ENCODE measurements at places on chromosomes 3 and 15. TPM values are rescaled to one million over a fixed set of nuclear protein-coding genes. Genes with fewer than 3 reads are reported as not detected.
A peak's percentile ranks its signal among the peaks of the same experiment; 100 is the strongest.

- H3K4me3 ChIP-seq = no peak overlapping the region
- no peaks in the 10 kb centered on the region for H3K36me3 ChIP-seq
- H3K27me3 ChIP-seq = no peaks in the 10 kb centered on the region
- no peaks in the 10 kb centered on the region for H3K4me1 ChIP-seq
These were observed 32.2 kb upstream of the KLHL25 start for GRCh38 chr15:85826756-85827515.

DNA sequence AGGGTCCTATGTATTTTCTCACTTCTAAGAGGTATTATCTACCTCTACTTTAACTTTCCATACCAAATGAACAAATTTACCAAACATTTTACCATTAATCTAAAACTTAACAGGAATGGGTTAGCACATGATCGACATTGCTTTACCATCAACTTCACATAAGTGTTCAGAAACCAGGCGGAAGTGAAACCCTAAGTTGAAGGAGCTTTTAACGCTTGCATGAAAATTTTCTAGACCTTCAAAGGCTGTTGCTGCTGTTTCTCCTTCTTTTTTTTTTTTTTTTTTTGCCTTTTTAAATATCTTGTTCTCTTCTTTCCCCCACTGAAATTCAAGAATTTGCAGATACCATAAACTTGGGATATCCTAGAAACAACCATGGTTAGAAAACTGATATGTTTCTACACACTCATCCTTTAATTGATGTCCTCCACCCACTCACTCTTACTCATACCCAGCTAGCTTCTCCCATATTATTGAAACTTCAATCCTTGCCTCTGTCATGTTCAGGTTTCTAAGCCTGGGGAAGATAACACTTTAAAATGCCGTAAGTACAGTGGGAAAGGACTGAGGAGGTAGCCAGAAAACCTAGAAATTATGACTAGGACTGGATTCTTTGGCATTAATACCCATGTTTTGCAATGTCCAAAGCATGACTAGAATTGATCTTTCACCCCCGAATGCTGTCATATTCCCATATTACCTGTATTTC, 24.7 kb downstream of the MYO5A start:
- no peaks in the 10 kb centered on the region for H3K4me1 ChIP-seq
- no peak overlapping the region for H3K4me3 ChIP-seq
- H3K27ac ChIP-seq = no peak overlapping the region
- no peaks in the 10 kb centered on the region for H3K27me3 ChIP-seq
- DNase-seq = no peak

GOLGA8O gene
- total RNA-seq = 1.7 TPM

GOLGA8T gene
- total RNA-seq = not detected

- peak; percentile 9 for DNase-seq
- peaks cover 3% of the 10 kb centered on the region for H3K36me3 ChIP-seq
- H3K4me1 ChIP-seq = no peaks in the 10 kb centered on the region
- H3K4me3 ChIP-seq = no peak overlapping the region
These were observed 44.1 kb downstream of the SLC41A3 start for GRCh38 chr3:126039870-126040269.

DNA sequence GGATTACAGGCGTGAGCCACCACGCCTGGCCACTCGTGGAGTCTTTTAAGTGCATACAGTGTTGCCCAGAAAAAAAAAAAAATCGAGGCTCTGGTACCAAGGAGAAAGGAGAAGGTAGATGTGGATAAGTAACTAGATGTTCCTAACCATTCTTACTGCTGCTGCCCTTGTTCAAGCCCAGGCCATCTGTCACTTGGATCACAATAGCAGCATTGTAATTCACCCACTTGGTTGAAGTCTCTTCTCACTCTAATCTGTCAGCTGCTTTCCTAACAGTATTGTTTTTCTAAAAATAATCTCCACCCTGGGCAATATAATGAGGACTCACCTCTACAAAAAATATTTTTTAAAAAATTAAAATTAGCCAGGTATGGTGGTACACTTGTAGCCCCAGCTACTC, 58.0 kb upstream of the CRTC3 start:
- DNase-seq = no peak
- no peak overlapping the region for H3K4me3 ChIP-seq
- no peaks in the 10 kb centered on the region for H3K4me1 ChIP-seq
- H3K27ac ChIP-seq = no peak overlapping the region

- DNase-seq = peak; percentile 39
- H3K27me3 ChIP-seq = no peaks in the 10 kb centered on the region
- H3K4me3 ChIP-seq = peak overlapping the region; percentile 69
- peak overlapping the region; percentile 94 for H3K27ac ChIP-seq
- H3K36me3 ChIP-seq = no peaks in the 10 kb centered on the region
- H3K4me1 ChIP-seq = peaks cover 27% of the 10 kb centered on the region
These were observed 36.2 kb downstream of the GAP43 start for GRCh38 chr3:115659253-115660220.

GRCh38 chr15:100981086-100981485, 61.9 kb downstream of the LRRK1 start:
- no peaks in the 10 kb centered on the region for H3K27me3 ChIP-seq
- H3K36me3 ChIP-seq = peaks cover 14% of the 10 kb centered on the region
- no peaks in the 10 kb centered on the region for H3K4me1 ChIP-seq
- H3K4me3 ChIP-seq = no peak overlapping the region

GRCh38 chr3:194536871-194537637, 50.3 kb upstream of the ATP13A3 start:
- peak; percentile 80 for DNase-seq
- H3K27me3 ChIP-seq = no peaks in the 10 kb centered on the region
- no peak overlapping the region for H3K4me3 ChIP-seq
- peak overlapping the region; percentile 80 for H3K27ac ChIP-seq

CYP11A1 gene
- not detected for total RNA-seq

INTS14 gene
- 12.3 TPM for total RNA-seq

GOLGA8G gene
- not detected for total RNA-seq

GRCh38 chr3:28206479-28206878, 34.9 kb upstream of the CMC1 start:
- no peak overlapping the region for H3K4me3 ChIP-seq
- no peak overlapping the region for H3K27ac ChIP-seq
- H3K36me3 ChIP-seq = no peaks in the 10 kb centered on the region
- H3K27me3 ChIP-seq = no peaks in the 10 kb centered on the region

PARP15 gene
- total RNA-seq = not detected

SCN5A gene
- total RNA-seq = not detected

DNA sequence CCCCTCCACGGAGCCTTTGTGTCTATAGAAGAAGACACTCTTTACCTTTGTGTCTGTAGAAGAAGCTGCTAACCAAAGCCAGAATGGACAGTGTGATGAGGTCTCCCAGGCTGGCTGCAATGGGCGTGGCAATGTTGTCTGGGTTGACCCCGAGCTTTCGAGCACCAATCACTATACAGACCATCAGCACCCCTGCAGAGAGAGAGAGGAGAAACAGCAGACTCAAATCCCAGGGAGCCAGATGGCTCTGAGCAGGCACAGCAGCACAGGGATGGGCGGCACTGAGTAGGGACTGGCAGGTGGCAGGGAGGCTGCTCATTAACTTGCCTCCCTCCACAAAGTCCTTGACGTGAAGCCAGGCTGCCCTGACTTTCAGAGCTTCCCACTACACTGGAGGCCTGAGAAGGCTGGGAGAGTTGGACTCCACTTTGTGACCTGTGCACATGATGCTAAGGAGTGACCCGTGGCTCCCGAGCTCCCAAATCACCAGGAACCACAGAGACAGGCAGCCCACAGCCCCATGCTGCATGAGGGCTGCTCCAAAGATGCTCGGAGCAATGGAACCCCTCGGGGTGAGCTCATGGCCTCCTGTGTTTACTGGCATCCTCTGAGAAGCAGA, 53.9 kb downstream of the ROPN1B start:
- no peak for DNase-seq
- H3K4me3 ChIP-seq = no peak overlapping the region
- H3K36me3 ChIP-seq = peaks cover 9% of the 10 kb centered on the region
- no peaks in the 10 kb centered on the region for H3K4me1 ChIP-seq

DNA sequence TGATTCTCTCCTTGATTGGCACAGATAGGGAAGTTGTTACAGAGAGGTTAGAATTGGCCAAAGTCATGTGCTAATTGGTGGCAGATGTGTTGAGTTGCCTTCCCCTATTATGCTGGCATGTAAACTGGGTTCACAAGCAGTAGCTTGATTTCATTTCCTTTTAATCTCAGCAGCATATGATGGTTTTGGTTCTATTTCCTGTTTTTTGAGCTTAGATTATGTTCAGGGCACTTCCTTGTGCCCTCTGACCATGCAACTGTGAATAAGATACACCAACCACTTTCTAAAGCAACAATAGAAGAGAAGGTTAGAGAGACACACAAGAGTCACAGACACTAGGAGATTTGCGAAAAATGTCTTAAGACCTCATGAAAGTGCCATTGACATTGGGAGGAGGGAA, 16.5 kb downstream of the HPS3 start:
- H3K27me3 ChIP-seq = no peaks in the 10 kb centered on the region
- H3K4me3 ChIP-seq = no peak overlapping the region
- no peaks in the 10 kb centered on the region for H3K4me1 ChIP-seq
- peaks cover 89% of the 10 kb centered on the region for H3K36me3 ChIP-seq
- H3K27ac ChIP-seq = no peak overlapping the region

PIAS1 gene
- 56.2 TPM for total RNA-seq

DNA sequence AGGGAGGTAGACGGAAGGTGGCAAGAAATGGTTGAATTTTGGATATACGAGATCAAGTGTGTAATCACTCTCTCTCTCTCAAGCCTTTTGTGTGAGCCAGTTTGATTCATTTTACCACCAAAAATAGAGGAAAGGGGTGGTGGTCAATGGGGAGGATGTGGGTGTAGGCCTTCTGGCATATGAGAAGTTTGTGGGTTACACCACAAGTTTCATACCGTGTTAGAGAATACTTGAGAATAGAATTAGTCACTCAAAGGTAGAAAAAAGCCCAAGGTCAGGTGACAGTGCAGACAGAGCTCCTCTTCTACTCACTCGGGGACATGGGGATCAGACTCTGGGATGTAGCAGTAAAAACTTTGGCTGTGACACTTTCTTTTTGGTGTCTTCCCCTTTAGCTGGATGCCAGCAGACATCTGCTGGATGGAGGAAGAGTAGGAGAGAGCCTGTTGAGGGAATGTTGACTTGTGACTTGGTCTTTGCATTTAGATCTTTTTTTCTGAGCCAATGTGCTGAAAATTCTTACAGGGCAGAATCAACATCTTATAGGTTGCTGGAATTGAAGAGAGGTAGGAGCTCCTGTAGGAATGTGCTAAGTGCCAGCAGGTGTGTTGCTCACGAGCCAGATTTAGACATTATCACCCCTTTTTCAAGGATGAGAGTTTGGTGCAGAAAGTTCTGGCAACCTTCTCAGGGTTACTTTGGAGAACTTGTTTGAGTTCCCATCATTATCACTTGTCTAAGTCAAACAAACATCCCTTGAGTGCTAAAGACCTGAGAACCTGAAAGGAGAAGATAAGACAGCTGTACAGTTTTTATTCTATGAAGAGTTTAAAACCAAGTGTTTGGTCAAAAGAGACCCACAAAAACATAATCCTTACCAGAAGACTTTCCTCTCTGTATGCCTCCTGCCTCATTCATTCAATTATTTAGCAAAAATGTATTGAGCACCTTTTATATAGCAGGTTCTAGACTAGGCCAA, 43.9 kb upstream of the RYK start:
- H3K4me1 ChIP-seq = no peaks in the 10 kb centered on the region
- no peaks in the 10 kb centered on the region for H3K36me3 ChIP-seq
- no peak for DNase-seq
- no peak overlapping the region for H3K4me3 ChIP-seq

GRCh38 chr3:133457465-133458067, 57.7 kb downstream of the BFSP2 start:
- peaks cover 20% of the 10 kb centered on the region for H3K4me1 ChIP-seq
- no peak for DNase-seq

DNA sequence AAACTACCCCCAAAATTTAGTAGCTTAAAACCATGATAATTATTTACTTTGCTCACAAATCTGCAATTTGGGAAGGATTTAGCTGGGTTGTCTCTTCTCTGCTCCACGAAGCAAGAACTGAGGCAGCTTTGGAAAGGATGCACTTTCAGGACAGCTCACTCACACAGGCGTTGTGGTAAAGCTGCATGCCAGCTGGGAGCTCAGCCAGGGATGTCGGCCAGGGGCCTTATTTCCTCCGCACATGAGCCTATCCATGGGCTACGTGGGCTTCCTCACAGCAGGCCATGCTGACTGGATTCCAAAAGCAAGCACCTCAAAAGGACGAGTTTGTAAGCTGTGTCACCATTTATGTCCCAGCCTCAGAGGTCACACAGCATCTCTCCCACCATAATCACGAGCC, 301.3 kb upstream of the IGF1R start:
- H3K4me3 ChIP-seq = no peak overlapping the region
- no peaks in the 10 kb centered on the region for H3K4me1 ChIP-seq
- no peaks in the 10 kb centered on the region for H3K27me3 ChIP-seq
- no peak for DNase-seq
- H3K27ac ChIP-seq = no peak overlapping the region
- no peaks in the 10 kb centered on the region for H3K36me3 ChIP-seq

DNA sequence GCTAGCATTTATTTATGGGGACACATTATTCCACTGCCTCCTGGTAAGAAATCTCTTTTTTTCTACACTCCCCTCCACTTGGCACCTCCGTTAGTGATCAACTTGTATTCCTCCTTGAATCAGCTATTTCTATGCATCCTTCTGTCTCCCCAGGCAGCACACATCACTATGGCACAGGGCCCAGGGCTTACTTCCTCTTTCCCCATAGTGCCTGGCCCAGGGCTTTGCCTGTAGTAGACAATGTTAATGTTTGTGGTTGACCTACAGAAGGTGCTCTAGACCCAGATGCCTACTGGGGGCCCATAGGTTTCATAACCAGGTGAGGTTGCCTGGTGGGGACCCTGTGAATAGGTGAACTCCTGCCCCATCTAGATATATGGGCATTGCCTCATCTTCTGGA, 44.9 kb downstream of the EPHB1 start:
- no peaks in the 10 kb centered on the region for H3K4me1 ChIP-seq
- DNase-seq = no peak
- no peaks in the 10 kb centered on the region for H3K27me3 ChIP-seq

- peak; percentile 73 for DNase-seq
- H3K27ac ChIP-seq = no peak overlapping the region
- no peaks in the 10 kb centered on the region for H3K27me3 ChIP-seq
- H3K4me3 ChIP-seq = no peak overlapping the region
These were observed 45.0 kb downstream of the SUCNR1 start for GRCh38 chr3:151918253-151919029.

GNB4 gene
- total RNA-seq = 81.3 TPM

PLIN1 gene
- total RNA-seq = 3.1 TPM

DNA sequence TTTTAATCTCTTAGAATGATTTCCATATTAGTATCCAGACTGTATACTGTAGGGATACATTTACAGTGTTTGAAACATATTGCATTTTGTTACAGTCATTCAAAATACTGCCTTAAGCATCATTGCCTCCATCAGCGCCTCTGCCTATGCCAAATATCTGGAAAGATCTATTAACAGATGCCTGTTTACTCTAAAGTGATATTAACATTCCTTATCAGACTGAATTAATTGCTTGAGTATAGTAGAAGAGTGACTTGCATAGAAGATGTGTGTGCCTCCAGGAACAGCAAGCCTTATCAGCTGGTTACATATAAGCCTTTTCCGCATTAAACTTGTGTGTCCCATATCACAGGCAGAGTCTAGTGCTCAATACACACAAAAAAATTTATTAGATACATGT, 379.1 kb downstream of the CADM2 start:
- H3K4me3 ChIP-seq = no peak overlapping the region
- no peaks in the 10 kb centered on the region for H3K4me1 ChIP-seq
- DNase-seq = no peak
- H3K27ac ChIP-seq = no peak overlapping the region
- H3K36me3 ChIP-seq = no peaks in the 10 kb centered on the region

GCSAM gene
- total RNA-seq = not detected

Data from stomach (tissue), 19 donors.